ENCODE measurements at places on chromosomes 2 and 18. TPM values are rescaled to one million over a fixed set of nuclear protein-coding genes. Genes with fewer than 3 reads are reported as not detected.
A peak's percentile ranks its signal among the peaks of the same experiment; 100 is the strongest.

DNA sequence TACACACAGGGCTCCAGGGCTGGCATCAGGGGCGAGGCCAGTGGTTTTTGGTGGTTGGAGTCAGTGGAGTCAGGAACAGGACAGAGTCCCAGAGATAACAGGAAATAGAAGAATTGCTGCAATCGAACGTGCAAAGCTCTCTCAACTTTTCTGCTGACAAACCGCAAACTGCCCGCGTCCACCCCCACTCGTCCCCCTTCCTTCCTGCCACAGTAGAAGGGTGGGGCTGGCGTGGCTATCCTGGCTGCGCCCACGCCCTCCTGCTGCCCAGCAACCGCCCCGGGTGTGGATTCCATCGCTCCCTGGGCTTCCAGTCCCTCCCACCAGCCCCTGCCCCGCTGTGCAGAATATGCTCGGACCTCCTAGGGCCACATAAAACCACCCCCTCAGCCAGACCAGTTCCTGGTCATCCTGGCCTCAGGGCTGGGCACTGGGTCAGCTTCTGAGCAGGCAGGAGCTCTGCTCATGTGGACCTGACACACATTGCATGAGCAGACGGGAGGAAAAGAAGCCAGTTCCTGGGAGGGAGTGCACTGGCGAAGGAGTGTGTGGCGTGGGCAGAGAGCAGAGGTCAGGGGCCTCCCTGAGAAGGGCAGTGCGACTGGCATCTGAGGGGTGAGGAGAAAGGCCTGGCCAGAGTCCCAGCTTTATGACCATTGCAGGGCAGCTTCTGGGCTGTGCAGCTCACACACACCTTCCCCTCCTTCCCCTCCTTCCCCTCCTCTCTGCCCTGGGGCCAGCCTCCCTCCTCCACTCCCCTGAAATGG lies 85.4 kb upstream of the ATG16L1 start:
- peaks cover 7% of the 10 kb centered on the region for H3K4me1 ChIP-seq
- no peak overlapping the region for H3K4me3 ChIP-seq
- peak overlapping the region; percentile 82 for H3K27ac ChIP-seq
- DNase-seq = peak; percentile 79
- no peaks in the 10 kb centered on the region for H3K36me3 ChIP-seq
- H3K27me3 ChIP-seq = no peaks in the 10 kb centered on the region

GRCh38 chr2:216317831-216318520 lies 54.3 kb downstream of the MARCHF4 start:
- no peaks in the 10 kb centered on the region for H3K36me3 ChIP-seq
- no peak overlapping the region for H3K27ac ChIP-seq
- no peak overlapping the region for H3K4me3 ChIP-seq
- no peak for DNase-seq

GRCh38 chr18:11119959-11120587 lies 29.3 kb downstream of the PIEZO2 start:
- no peak overlapping the region for H3K4me3 ChIP-seq
- DNase-seq = no peak
- no peaks in the 10 kb centered on the region for H3K4me1 ChIP-seq
- no peaks in the 10 kb centered on the region for H3K27me3 ChIP-seq

- DNase-seq = no peak
- H3K4me1 ChIP-seq = no peaks in the 10 kb centered on the region
- no peak overlapping the region for H3K27ac ChIP-seq
- H3K4me3 ChIP-seq = no peak overlapping the region
These were observed 4.7 kb downstream of the MYT1L start for GRCh38 chr2:2326068-2327040.

GRCh38 chr2:181977661-181978350 lies 7.8 kb upstream of the PPP1R1C start:
- no peaks in the 10 kb centered on the region for H3K27me3 ChIP-seq
- H3K27ac ChIP-seq = no peak overlapping the region
- no peaks in the 10 kb centered on the region for H3K4me1 ChIP-seq
- no peaks in the 10 kb centered on the region for H3K36me3 ChIP-seq
- no peak overlapping the region for H3K4me3 ChIP-seq

- no peak overlapping the region for H3K4me3 ChIP-seq
- no peaks in the 10 kb centered on the region for H3K36me3 ChIP-seq
- H3K27ac ChIP-seq = no peak overlapping the region
- no peak for DNase-seq
- H3K27me3 ChIP-seq = no peaks in the 10 kb centered on the region
These were observed 98.7 kb upstream of the MGAT5 start for GRCh38 chr2:134155134-134155533.

DNA sequence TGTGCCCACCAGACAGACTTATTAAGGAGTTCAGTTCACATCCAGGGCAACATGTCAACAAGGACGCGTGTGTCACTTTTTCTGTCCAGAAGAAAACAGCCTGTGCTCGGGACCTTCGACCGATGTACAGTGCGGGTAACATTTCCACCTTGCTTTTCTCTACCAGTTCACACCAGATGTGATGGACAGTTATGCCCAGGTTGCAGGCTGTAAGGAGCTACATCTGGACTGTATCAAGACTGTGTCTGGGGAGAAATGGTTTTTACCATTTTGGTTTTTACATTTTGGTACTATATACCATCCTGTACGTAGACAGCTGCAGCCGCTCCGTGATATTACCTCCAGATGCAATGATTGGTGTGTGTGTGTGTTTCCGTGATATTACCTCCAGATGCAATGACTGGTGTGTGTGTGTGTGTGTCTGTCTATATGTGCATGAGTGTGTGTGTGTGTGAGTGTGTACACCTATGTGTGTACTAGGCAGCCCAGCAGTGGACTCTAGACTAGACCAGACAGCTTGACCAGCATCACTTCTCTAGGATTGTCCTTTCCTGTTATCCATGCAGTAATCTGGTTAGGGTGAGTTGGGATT lies 118.0 kb downstream of the COL6A3 start:
- H3K27me3 ChIP-seq = no peaks in the 10 kb centered on the region
- no peak for DNase-seq

DNA sequence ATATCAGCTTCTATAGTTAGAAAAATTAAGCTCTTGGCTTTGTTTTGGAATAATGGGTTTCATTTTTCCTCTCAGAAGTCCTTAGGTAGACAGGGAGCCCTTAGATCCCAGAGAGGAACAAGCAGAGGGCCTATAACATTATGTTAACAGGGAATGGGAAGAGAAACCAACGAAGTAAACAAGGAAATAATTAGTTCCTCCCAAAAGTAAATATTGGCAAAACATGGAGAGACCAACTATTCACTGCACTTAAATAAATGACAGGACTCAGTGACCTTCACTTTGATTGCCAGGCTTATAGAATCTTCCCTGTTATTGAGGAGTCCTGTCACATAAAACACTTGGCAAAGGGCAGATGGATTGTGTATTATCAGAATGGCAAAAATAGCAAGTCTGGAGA lies 5.3 kb downstream of the CRIM1 start:
- H3K4me1 ChIP-seq = peaks cover 40% of the 10 kb centered on the region
- no peak overlapping the region for H3K4me3 ChIP-seq
- no peak for DNase-seq
- H3K27ac ChIP-seq = peak overlapping the region; percentile 7
- H3K36me3 ChIP-seq = no peaks in the 10 kb centered on the region
- H3K27me3 ChIP-seq = no peaks in the 10 kb centered on the region

Gene FKBP1B
- total RNA-seq = 17.0 TPM

Gene RESP18
- not detected for total RNA-seq

Gene TWIST2
- 11.5 TPM for total RNA-seq

Gene ATP6V1C2
- total RNA-seq = 0.81 TPM

Gene CIB4
- not detected for total RNA-seq
